ENCODE measurements at places on chromosomes 3 and 15.

DNA sequence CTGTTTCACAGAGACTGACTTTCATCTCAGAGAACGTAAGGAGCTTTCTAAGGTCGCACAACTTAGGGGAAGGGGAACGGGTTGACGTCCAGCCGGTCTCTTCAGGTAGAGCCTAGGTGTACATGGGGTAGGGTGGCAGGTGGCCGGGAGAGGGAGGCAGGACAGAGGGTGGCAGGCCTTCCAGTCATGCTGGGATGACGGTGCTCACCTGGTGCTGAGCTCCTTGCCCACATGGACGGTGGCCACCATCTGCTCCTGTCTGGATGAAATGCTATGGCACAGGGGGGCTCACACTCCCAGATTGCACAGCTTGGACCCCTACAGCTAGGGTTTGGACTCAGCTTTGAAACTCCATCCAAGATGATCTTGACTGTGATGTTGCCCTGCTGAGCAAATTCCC is 144.5 kb downstream of the ATP10A start:
- DNase-seq: no peak

DNA sequence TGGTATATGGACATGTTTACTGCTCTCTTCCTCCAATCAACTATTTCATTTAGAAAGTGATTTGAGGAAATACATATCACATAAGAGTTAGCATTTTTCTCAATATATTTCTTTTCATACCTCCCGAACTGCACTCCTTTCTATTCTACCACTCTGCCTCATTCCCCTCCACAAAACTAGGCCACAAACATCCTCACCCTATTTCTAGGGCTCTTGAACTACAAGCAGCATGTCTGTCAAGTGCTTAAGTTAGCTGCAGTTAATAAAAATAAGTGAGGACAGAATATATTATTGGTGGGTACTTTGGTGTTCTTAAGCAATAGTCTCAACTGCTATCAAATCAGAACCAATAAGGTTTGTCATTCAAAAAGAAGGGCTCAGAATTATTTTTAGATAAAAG is 125.1 kb downstream of the CLASP2 start:
- no peak for DNase-seq

DNA sequence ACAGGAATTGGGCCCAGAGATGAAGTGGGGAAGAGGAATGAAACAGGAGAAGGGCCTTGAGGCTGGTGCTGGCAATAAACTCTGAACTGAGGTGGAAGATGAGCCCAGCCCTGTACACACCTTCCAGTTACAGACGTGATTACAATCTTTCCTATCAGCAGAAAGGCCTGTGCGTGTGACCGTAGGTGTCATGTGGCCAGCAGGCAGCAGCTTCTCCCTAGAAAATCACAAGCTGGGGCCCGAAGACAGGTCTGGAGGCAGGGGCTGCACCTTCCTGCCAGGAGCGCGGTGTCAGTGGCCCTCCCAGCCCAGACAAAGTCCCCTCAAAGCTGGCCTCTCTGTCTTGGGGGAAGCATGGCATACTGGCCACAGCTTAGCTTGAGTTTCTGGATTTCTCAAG is 16.7 kb upstream of the PIGZ start:
- DNase-seq: no peak

- DNase-seq: no peak
Measured at GRCh38 chr15:42954291-42954690, 33.7 kb upstream of the TTBK2 start.

- no peak for DNase-seq
Measured at GRCh38 chr3:94671078-94671477, 608.2 kb downstream of the NSUN3 start.

GRCh38 chr15:78265752-78266224 is 1.4 kb downstream of the DNAJA4 start:
- DNase-seq: no peak

DNA sequence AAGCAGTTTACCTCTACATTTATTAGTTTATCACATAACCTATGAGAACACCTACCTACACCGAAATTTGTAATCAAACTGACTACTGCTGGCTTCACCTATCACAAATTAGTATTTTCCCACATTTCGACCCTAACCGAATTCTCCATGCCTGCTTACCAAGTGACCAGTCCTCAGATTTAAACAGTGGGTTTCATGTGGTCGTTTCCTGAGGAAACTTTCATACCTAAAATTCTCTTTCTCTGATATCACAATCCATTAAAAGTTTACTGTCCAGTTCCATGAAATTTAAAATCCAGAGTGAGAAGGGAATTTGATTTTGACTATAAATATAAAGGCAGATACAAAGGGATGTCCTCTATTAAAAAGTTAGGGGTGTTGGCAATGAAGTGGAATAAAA is 1.9 kb downstream of the PLOD2 start:
- DNase-seq: no peak

- DNase-seq: no peak
Measured at GRCh38 chr15:34370129-34370528, 3.1 kb upstream of the LPCAT4 start.

GRCh38 chr3:67640023-67640660 is 14.3 kb downstream of the SUCLG2 start:
- DNase-seq: no peak

DNA sequence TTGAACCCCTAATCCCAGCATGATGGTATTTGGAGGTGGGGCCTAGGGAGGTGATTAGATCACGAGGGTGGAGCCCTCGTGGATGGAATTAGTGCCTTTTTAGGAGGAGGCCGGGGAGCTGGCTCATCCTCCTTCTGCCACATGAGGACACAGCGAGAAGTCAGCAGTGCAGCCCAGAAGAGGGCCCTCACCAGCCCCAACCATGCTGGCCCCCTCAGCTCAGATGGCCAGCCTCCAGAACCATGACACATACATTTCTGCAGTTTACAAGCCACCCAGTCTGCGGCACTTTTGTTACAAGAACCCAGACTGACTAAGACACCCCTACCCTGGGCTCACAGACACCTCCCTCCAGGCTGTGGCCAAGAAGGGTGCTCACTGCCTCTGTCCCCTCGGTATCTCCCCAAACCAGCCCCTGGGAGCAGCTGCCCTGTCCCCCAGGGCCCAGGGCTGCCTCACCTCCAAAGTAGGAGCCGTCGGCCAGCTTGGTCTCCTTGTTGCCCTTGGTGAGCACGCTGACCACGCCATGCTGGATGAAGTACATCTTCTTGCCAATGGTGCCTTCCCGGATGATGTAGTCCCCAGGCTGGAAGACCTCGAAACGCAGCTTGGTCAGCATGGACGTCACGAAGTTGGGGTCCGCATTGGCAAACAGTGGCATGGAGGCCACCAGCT is 44.1 kb downstream of the HCN4 start:
- no peak for DNase-seq

Data from NCI-H82 (cell line).